ENCODE measurements at places on chromosomes 2 and 18.

GRCh38 chr2:56681659-56682396, 498.0 kb downstream of the CCDC85A start:
- DNase-seq: no peak

DNA sequence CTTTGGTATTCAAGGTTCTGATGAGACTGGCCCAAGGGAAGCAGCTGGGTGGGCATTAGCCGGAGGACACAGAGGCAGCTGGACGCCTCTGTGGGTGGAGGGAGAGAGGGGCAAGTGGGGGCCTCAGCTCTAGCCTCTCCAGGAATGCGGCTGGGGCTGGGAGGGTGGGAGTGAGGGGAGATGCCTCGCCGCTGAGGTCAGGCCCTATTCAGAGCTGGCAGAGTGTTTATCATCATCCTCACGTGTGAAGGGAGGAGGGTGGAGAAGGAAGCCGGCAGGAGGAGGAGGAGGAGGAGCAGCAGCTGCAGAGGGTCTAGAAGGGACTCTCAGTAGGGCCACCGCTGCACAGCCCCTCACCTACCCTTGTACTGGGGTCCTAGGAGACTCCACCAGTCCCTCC, 43.1 kb downstream of the TNS1 start:
- no peak for DNase-seq

DNA sequence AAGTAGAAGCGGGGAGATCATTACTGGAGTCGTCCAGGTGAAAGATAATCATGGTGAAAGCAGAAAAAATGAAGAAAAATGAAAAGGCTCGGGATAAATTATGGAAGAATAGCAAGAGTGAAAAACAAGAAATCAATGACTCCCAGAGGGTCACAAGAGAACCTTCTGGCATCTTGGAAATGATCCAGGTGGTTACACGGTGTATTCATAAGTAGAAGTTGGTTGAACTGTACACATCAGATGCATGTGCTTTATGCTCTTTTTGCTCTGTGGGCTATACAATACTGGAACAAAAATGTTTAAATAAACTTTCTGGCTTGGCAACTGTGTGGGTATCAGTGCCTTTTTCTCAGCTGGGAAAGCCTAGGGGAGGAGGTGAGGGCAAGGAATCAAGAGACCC, 348.9 kb downstream of the RND3 start:
- DNase-seq: no peak

DNA sequence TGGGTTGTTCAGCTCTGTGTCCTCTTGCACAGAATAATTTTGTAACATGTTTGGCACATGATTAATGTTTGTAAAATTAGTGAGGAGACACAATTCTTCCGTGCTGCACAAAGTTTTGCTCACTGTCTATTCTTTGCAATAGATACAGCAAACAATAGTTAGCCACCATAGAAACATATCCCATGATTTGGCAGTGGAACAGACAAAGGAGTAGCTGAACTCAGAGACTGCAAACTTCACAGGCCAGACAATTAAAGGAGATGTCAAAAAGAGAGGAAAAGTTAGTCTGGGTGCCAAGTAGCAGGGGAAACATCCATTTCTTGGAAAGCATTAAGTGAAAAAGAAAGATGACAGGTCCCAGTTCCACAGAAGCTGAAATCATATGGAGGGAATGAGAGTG, 267.4 kb upstream of the NRXN1 start:
- DNase-seq: no peak

DNA sequence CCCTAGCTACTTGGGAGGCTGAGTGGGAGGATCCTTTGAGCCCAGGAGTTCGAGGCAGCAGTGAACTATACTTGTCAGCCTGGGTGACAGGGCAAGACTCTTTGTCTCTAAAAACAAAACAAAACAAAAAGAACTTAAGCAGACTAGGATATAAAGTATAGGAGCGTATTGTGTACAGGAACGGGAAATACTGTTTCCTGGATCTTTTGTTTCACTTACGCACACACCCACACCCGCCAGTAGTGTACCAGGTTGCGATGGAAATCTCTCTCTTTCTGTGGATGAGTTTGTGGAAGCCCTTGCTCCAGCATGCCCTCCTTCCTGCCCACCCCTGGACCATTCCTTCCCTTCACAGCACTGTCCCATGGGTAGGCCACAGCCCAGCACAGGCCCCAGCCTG, 136.3 kb downstream of the RPIA start:
- DNase-seq: no peak

GRCh38 chr2:223751012-223751411, 86.4 kb downstream of the AP1S3 start:
- no peak for DNase-seq

Data from stimulated activated CD8-positive, alpha-beta memory T cell treated with anti-CD3 and anti-CD28 coated beads, Interleukin-4, amount 100 ng/mL, for 1 hour (primary cell).